ENCODE measurements at places on chromosomes 12 and 14.
A peak's percentile ranks its signal among the peaks of the same experiment; 100 is the strongest.

DNA sequence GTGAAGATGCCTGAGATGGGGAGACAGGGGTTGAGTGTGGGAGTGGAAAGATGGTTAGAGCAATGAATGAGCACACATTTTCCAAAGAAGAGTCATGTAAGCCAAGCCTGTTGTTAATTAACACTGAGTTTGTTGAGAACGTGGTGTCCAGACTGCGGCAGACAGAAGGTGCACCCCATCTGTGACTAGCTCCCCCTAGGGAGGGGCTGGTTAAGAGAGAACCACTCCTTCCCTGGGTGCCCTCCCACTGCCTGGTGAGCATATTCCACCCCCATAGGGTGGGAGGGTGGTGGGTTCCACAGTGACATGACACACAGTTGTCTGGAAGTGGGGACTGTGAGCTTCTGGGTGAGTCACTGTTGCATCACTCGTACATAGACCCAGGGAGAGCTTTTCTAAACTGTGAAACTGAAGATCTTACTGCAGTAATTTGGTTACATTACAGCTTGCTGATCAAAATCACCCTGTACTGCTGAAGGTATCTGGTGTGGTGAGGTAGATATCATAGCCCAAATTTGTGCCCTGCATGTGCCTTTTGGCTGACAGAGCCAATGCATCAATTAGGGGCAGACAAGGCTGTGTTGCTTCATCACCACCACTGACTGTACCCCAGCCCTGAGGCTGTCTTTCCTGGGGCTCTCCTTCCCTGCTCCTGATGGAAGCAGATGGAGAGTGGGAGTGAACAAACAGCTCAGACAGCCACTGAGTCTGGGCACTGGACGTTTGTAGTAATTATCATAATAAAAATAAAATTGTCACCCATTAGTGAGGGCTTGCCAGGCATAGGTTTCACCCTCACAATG, 150.9 kb downstream of the EMP1 start:
- peak; percentile 40 for DNase-seq

DNA sequence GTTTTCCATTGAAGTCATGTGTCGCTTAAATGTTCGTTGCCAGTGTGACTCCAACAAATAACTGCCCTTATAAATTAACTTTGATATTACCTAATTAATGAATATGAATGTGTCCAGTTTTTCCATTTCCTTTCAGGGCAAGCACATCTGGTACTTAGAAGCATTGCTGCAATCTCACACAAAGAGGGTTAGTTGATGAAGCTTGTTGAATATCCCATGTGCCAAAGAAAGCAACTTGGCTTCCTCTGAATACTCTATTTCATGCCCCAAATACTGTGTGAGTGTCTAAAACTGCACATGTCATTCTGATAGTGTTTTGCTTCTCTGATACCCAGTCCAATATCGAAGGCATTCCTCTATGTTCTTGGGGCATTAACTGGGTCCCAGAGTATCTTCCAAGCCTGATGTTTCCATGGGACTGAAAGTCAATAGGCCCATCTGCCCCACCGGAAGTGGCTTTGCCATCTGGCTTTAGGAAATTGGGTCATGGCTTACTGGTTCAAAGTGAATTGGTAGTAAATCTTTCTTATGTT, 75.8 kb upstream of the CNTN1 start:
- no peak for DNase-seq

- no peak for DNase-seq
Measured at GRCh38 chr14:87255058-87255457, 737.9 kb downstream of the GALC start.

GRCh38 chr14:65260786-65261185, 151.7 kb upstream of the FUT8 start:
- no peak for DNase-seq

GRCh38 chr14:56949828-56950227, 139.5 kb upstream of the OTX2 start:
- no peak for DNase-seq

DNA sequence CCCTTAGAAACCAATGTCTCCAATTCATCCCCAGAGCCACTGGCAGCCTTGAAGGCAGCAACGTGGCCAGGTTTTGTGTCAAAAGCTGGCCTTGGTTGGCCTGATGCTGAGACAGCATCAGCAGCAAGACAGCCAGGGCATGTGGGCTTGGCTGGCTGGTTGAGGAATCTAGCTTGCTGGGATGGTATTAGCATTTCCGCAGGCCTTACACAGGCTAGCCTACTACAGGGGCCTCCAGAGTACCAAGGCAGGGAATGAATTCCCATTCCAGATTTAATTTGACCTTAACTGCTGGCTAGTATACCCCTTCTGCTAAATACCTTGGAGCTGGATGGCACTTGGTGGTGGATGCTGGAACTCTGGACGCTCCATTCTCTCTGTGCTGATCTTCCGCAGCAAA, 15.8 kb downstream of the NGDN start:
- DNase-seq: no peak

GRCh38 chr14:97791906-97792305, 994.7 kb downstream of the VRK1 start:
- no peak for DNase-seq

DNA sequence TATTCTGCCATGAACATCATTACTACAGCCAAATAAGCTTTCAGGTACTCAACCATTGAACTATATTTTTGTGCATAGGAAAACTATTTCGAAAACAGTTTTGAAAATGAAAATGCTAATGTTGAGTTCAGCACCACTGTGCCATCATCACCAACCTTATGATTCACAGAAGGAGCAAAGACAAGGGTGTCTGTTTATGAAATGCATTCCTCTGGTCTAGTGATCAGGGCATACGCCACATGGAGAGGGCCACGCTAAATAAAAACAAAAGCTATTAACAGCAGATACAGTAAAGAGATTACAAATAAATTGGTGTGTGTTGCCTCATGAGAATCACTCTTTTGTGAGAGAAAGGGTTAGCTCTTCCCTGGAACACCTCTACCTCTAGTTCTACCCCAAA, 43.2 kb upstream of the BMAL2 start:
- no peak for DNase-seq

DNA sequence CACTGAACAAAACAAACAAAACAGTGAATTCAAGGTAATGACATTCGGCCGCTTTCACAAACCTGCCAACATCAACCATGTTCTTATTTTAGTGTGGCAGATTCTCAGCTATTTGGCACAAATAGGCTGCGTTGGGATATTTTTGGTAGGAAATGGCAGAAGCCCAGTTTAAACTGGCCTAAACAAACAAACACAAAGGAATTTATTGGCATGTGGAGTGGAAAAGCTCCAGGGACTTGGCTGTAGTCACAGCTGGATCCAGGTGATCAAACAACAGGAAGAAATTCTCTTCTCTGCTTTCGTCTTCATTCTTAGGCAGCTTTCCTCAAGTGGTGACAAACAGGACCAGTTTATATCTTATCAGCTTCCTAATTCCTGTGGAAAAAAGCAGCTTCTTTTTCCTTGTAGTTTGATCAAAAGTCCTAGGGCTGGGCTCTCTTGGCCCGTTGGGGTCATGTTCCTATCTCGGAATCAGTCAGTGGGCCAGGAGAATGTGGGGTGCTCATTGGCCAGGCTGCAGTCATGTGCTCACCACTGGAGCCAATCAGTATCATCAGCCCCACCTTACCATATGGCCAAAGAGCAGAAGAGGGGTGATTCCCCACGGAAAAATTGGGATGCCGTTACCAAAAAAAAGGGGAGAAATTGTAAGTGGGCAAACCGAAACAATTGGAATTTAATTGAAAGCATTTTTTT, 22.6 kb downstream of the C12orf75 start:
- no peak for DNase-seq

- DNase-seq: no peak
Measured at GRCh38 chr14:66746316-66747006, 238.5 kb downstream of the GPHN start.

GRCh38 chr12:107525063-107525718, 160.4 kb upstream of the PWP1 start:
- no peak for DNase-seq

GRCh38 chr12:102966200-102966863, 8.9 kb downstream of the ASCL1 start:
- no peak for DNase-seq

DNA sequence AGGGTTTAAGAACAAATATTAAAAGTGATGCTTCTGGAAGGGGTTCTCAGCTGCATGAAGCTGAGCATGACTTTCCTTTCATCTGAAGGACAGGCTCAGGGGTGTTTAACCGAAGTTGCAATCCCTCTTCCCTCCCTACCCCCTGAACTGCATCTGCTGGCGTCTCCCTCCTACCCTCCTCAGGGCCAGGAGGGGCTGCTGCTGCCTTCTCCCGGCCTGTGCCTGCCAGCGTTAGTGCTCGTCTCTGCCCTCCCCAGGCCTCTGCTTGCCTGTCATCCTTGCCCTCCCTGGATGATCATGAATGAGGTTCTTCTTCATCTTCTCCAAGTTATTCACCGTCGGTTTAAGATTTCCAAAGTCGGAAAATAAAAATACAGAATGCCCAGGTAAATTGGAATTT, 12.2 kb downstream of the SMOC1 start:
- no peak for DNase-seq

- DNase-seq: no peak
Measured at GRCh38 chr14:22718091-22718490, 48.4 kb upstream of the OXA1L start.

DNA sequence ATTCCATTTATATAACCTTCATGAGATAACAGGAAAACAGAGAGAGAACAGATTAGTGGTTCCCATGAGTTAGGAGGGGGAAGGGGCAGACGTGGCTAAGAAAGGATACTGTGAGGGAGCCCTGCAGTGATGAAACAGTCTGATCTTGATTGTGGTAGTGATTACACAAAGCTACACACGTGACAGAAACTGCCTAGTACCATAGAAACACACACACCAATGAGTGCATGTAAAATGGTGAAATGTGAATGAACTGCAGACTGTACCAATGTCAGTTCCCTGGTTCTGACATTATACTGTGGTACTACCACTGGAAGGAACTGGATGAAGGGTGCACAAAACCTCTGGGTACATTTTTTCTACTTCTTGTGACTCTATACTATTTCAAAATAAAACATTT, 36.9 kb downstream of the NRDE2 start:
- no peak for DNase-seq

GRCh38 chr12:3341594-3341993, 149.4 kb upstream of the PRMT8 start:
- DNase-seq: no peak

- no peak for DNase-seq
Measured at GRCh38 chr12:25698772-25699171, 145.7 kb upstream of the LMNTD1 start.

GRCh38 chr12:107605293-107605692, 80.3 kb upstream of the PWP1 start:
- no peak for DNase-seq

DNA sequence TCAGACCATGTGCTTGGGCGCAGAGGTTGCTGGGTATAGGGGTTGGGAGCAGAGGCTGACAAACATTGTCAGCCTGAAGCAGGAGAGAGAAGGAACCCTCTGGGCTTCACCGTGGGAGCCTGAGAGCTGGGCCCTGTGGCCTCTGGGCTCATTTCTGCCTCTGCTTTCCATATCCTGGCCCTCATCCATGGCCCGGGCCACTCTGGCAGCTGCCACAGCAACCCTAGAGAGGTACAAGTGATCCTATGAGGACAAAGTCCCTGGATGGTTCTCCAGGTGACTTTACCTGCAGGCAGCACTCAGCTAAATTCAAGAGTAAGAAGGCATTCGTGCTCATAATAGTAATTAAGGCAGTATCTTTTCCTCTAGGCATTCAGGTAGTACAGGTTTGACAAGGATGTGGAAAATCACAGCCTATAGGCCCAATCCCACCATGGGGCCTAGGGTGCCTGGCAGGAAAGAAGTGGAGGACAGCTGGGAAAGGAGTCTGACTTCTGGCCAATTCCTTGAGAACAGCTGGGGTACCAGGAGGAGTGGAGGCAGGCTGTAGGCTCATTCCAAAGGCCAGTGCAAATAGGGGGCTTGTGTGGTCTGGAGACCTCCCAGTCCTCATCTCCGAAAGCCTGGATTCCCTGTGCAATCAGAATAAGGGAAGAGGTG, 3.6 kb upstream of the TTC7B start:
- DNase-seq: no peak

DNA sequence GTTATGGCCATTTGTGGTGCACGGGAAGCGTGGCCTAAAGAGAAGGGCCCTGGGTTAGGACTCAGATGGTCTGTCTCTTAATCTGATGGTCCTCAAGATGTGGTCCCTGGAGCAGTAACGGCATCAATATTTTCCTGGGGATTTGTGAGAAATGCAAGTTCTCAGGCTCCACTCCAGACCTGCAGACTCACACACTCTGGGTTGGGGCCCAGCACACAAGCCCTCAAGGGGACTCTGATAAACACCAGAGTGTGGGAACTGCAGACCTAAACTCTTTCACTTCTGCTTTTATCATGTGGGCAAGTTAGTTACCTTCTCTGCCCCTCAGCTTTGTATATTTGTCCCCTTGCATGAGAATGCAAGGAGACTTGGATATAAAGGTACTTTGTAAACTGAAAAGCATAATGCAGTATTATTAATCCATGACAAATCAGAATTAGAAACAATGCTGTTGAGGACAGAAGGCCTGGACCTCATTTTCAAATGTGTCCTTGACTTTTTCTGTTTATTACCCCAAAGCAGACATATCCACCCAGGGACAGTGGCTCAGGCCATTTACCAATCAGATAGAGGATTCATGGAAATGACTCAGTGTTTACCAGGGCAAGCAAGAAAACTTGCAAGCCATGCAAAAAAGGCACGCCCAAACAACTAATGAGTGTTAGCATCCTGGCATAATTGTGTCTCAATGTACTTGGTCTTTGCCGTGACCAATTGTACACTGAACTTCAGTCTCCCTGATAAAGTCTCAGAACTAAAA, 157.0 kb downstream of the ASCL1 start:
- no peak for DNase-seq

DNA sequence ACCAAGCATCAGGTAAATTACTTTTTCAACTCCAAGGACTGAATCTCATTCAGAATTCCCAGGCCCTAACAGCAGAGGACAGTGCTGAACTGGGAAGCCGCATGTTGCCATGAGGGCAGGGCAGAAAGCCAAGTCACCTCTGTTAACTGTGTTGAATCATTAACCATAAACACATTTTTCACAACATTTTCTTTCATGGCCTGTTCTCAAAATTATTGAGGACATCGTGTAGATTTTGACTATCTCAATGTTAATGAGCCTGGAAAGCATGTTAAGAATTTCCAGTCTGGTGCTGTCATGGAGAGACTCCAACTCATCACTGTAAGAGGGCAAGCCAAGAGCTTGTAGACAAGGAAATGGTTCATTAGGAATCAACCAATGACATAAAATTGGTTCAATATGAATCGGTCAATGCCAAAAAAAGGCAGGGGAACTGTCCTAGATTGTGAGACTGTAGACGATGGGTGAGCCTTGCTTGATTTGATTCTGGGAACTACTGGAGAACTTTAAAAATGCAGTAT, 33.7 kb downstream of the CPM start:
- no peak for DNase-seq

GRCh38 chr14:97581016-97581415, 783.8 kb downstream of the VRK1 start:
- no peak for DNase-seq

- DNase-seq: no peak
Measured at GRCh38 chr12:92574911-92575570, 127.7 kb upstream of the PLEKHG7 start.

- no peak for DNase-seq
Measured at GRCh38 chr12:60100160-60100559, 504.3 kb downstream of the SLC16A7 start.

- peak; percentile 21 for DNase-seq
Measured at GRCh38 chr12:3304436-3305165, 186.4 kb upstream of the PRMT8 start.

- DNase-seq: no peak
Measured at GRCh38 chr14:25988536-25988935, 609.3 kb downstream of the NOVA1 start.

Data from amygdala (tissue), 56 donors.